ENCODE measurements at places on chromosomes 6 and 20. TPM values are rescaled to one million over a fixed set of nuclear protein-coding genes. Genes with fewer than 3 reads are reported as not detected.
A peak's percentile ranks its signal among the peaks of the same experiment; 100 is the strongest.

DNA sequence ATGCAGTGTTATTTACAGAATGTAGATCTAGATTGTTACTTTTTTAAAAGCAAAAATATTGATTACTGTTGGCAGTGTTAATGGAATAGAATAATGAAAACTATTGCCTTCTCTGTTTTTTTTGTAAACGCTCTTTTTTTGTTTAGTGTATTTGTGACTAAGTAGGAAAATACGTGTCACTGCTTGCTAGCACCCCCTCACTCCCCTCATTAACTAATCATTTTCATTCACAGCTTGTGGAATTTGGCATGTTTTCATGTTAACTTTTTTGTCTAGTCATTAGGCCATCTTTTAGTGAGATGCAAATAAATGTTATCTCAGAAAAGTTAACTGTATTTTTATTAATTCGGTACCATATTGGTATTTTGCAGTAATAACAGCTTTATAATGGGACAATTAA lies 29.8 kb downstream of the ADGRG6 start:
- no peaks in the 10 kb centered on the region for H3K4me1 ChIP-seq
- no peak for DNase-seq

DNA sequence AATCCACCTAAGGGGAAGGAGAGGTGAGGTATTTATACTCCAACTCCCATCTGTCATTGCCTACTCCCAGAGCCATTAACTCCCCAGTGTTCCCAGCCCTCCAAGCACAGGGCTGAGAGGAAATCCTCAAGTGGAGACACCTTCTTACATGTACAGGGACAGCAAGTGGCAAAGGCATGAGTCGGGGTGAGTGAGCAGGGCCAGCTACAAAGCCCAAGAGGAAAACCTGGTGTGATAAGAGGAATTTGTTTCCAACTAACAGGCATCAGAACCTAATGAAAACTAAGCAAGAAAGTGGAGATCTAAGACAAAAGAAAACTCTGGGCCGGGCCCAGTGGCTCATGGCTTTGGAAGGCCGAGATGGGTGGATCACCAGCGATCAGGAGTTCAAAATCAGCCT lies 70.0 kb upstream of the SRSF6 start:
- no peak overlapping the region for H3K27ac ChIP-seq
- DNase-seq: no peak
- no peaks in the 10 kb centered on the region for H3K4me1 ChIP-seq
- no peak overlapping the region for H3K4me3 ChIP-seq

DNA sequence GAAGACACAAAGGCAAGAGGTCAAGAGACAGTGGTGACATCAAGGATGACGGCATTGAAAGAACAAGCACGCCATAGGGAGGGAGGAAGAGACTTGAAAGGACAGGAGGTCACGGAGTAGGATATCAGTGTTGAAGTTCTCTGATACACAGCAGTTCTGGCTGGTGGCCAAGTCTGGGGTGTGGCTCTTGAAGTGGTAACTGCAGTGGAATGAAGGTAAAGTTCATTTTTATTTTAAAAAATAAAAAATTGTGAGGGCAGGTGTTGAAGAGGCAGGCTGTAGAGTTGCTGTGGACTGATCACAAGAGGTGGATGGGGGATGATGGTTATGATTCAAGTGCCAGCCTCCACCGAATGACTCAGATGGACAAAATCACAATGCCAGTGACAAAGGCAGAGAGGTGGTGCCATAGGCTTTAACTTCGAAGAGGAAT lies 53.2 kb upstream of the BMP2 start:
- H3K36me3 ChIP-seq: no peaks in the 10 kb centered on the region
- H3K27me3 ChIP-seq: no peaks in the 10 kb centered on the region
- no peak overlapping the region for H3K27ac ChIP-seq
- H3K4me3 ChIP-seq: no peak overlapping the region
- no peak for DNase-seq

- no peak overlapping the region for H3K4me3 ChIP-seq
- H3K27ac ChIP-seq: no peak overlapping the region
- DNase-seq: no peak
Measured at GRCh38 chr20:46330831-46331371, 22.6 kb upstream of the CDH22 start.

GRCh38 chr20:48841875-48842529 lies 14.2 kb upstream of the PREX1 start:
- H3K27ac ChIP-seq: no peak overlapping the region
- H3K27me3 ChIP-seq: no peaks in the 10 kb centered on the region
- no peaks in the 10 kb centered on the region for H3K36me3 ChIP-seq
- peaks cover 8% of the 10 kb centered on the region for H3K4me1 ChIP-seq
- DNase-seq: no peak

DNA sequence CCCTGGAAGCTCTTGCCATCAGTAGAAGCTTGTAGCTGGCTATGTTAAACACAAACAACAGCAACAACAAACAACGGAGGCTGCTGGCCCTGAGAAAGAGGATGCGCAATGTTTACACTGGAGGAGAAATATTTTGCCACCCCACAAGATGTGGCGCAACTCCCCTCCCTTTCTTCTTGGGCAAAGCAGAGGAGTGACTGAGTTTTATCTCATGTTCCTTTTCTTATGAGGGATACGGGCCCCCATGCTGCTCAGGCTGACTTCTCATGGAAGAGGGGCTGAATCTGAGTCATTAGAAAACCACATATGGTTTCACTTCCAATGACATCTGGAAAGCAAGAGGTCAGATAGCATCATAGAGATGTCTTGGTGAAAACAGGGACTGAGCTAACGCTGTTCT lies 75.9 kb upstream of the HDDC2 start:
- peak overlapping the region; percentile 57 for H3K27ac ChIP-seq
- no peaks in the 10 kb centered on the region for H3K36me3 ChIP-seq
- H3K4me3 ChIP-seq: no peak overlapping the region

DNA sequence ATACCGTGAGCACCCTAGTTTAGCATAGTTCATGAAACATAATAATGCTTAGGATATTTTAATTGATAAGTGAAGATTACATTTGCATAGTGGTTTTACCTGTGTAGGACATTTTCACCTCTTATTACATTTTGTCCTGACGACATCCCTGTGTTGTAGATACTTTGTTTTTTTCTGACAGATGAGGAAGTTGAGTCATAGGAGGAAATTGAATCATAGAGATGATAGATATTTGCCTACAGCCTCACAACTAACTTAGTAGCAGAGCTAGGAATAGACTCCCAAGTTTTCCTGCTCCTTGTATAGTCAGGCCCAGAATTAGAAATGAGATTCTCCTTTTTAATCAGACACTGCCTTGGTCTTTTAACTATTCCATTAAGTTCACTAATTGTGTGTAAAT lies 100.5 kb upstream of the SUPT3H start:
- no peak overlapping the region for H3K27ac ChIP-seq
- no peaks in the 10 kb centered on the region for H3K27me3 ChIP-seq
- no peaks in the 10 kb centered on the region for H3K36me3 ChIP-seq
- no peaks in the 10 kb centered on the region for H3K4me1 ChIP-seq
- H3K4me3 ChIP-seq: no peak overlapping the region
- no peak for DNase-seq

SLC32A1 gene
- 3.1 TPM for total RNA-seq

GJA10 gene
- total RNA-seq: not detected

PRPF6 gene
- total RNA-seq: 61.3 TPM

TNF gene
- total RNA-seq: not detected

Measured in spinal cord (tissue), 10 donors.